Hematopoietic multipotent progenitor cell treated with erythropoietin and hydrocortisone succinate and interleukin-3 and kit ligand, for 15 days (in vitro differentiated cells): ENCODE measurements at places on chromosomes 12 and 14.

GRCh38 chr14:92677087-92677668, 71.2 kb downstream of the LGMN start:
- DNase-seq = no peak

GRCh38 chr12:70149013-70149412, 94.2 kb upstream of the CNOT2 start:
- DNase-seq = no peak

GRCh38 chr14:21840765-21841164, 167.1 kb upstream of the OR4E1 start:
- DNase-seq = no peak

DNA sequence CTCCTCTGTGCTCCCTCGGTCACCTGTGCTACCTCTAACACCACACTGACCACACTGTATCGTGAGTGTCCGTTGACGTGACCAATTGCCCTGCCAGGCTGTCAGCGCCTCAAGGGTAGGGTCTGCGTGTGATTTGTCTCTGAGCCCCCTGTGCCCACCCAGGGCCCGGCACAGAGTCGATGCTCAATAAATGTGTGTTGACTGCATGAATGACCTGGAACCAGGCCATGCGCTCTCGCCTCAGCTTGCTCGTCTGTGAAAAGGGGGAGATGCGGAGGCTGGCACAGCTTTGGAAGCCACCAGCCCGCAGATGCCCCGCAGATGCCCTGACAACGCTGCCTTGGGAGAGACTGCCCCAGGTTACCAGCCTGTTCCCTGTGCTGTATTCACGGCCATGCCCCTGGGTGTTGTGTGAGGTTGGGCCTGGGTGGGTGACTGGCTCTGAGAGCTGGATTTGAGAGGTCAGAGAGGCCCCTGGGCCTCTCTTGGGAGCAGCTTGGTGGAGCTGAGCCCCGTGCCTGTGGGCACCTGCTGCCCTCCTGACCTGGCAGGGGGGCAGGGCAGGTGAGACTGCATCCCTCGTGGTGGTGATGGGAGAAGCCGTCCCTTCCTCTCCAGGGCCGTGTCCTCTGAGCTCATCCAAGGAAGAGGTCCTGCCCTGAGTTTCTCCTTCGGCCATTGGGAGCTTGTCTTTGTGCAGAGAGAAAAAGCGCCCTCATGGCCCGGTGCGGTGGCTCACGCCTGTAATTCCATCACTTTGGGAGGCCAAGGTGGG, 43.2 kb downstream of the CYP46A1 start:
- DNase-seq = no peak

- no peak for DNase-seq
Measured at GRCh38 chr12:116882742-116883141, 1.5 kb upstream of the HRK start.

GRCh38 chr12:26572137-26572536, 260.9 kb downstream of the ITPR2 start:
- no peak for DNase-seq

DNA sequence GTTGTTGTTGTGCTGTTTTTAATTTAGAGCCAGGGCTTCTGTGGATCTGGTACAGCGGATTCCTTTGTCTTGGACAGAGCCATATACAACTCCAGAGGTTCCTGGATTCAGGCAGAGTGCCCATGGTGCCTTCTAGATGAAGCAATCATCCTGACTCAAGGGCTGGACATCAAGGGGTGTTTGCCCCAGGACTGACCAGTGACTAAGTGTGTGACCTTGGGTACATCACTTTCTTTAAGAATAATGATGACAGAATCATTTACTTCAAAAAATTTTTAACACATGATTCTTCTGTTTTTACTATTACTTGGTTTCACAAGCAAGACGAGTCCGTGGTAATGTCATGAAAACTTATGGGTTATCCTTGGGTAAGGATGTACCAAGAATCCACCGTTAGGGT, 397.3 kb downstream of the ZFP36L1 start:
- DNase-seq = no peak

DNA sequence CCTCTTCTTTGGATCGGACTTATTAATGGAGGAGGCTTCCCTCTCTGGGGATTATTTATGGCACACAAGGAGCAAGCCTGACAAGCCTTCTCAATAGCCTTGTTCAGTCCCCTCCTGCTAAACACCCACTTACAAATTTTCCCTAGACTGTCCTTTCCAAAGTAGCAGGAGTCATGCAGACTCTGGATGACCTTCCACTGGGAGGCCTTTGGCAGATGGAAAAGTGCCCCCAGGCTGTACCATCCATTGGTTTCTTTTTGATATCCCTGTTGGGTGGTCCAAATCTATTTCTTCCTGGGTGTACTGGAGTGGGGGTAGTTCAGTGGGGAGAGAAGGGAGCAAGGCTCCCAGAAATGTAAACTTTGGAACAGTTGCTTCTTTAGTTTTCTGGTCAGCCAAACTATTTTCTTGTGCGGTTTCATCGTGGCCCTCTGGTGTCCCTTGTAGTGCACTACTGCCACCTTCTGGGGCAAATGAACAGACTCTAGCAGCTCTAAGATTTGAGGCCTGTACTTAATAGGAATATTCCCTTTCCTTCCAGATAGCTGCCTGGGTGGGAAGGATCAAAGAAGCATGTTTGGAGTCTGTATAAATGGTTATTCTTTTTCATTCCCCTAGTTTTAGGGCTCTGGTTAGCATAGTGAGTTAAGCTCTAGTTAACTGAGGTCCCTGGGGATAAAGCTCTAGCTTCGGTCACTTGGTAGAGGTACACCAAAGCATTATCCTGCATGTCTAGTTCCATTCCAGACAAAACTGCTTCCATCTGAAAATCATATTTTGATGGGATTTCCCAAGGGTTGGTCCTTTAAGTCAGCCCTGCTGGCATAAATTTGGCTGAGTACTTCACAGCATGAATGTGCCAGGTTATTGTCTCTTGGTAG, 409.5 kb downstream of the SLC6A15 start:
- no peak for DNase-seq

- no peak for DNase-seq
Measured at GRCh38 chr12:59181196-59181777, 261.0 kb upstream of the LRIG3 start.

DNA sequence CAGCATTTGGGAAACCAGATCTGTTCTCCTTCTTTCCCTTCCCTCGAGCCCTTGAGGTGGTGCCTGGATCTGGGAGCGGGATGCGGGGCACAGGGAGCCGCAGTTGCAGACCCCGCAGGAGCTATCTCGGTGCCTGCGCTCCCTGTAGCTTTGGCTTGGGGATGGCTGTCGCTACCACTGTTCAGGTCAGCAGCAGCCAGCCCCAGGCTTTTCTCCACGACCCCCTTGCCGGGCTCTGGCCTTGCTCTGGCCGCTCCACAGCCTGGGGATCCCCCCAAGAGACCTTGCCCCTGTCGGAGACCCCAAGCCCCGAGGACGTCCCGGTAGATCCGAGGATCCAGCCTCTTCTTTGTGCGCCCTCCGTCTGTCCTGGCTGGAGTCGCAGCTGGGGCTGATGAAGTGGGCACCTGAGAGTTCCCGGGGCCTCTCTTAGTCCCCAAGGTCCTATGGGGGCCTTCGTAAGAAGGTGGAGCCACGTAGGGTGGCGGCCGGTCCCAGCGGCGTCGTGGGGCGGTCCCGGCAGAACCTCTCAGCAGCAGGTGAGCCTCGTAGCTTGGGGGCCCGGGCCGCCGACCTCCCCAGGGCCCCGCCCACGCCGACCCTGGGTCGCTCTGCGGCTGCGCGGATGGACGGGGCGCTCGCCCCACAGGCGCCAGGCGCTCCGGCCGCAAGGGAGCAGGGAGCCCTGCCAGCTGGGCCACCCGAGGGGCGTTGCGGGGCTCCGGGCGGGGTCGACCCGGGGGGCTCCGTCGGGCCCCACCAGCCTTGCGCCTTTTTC, 1.3 kb downstream of the DDN start:
- no peak for DNase-seq

DNA sequence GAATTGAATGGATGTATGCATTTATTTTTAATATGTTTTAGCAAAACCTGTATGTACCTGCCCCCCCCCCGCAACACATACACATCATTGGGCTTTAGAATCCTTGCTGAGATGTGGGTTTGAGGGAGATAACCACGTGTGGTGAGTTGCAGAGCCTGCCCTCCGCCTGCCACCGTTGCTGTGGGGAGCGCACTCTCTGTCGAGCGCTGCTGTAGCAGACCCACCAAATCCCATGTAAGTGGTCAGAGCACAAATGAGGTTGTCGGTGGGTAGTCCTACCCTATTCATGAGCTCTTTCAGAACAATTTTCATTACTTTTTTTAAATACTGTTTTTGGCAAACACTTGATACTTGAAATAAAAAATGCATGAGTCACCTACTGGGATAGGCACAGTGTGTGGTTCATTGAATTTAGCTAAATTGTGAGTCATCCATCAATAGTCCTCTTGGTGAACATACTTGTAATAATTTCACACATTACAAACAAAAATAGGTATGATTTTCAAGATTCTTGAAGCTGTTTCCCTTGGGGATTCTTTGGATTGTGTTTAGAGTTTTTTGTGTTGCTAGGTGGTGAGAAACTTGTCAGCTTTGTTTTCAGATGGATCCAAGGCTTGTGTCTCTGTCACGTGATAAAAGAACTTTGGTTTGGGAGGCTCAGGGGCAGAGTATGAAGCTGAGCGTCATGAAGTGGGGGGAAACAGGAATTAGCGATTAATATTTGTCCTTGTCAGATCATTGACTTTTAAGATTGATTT, 107.6 kb downstream of the PTCSC3 start:
- DNase-seq = no peak

- no peak for DNase-seq
Measured at GRCh38 chr14:76293923-76294322, 82.0 kb upstream of the ESRRB start.

- DNase-seq = no peak
Measured at GRCh38 chr14:54356172-54356571, 40.6 kb upstream of the CDKN3 start.

- no peak for DNase-seq
Measured at GRCh38 chr12:71161591-71161990, 3.8 kb upstream of the TSPAN8 start.
